Astrocyte (in vitro differentiated cells and primary cell): ENCODE measurements at places on chromosomes 16 and 17. TPM values are rescaled to one million over a fixed set of nuclear protein-coding genes. Genes with fewer than 3 reads are reported as not detected.
A peak's percentile ranks its signal among the peaks of the same experiment; 100 is the strongest.

DNA sequence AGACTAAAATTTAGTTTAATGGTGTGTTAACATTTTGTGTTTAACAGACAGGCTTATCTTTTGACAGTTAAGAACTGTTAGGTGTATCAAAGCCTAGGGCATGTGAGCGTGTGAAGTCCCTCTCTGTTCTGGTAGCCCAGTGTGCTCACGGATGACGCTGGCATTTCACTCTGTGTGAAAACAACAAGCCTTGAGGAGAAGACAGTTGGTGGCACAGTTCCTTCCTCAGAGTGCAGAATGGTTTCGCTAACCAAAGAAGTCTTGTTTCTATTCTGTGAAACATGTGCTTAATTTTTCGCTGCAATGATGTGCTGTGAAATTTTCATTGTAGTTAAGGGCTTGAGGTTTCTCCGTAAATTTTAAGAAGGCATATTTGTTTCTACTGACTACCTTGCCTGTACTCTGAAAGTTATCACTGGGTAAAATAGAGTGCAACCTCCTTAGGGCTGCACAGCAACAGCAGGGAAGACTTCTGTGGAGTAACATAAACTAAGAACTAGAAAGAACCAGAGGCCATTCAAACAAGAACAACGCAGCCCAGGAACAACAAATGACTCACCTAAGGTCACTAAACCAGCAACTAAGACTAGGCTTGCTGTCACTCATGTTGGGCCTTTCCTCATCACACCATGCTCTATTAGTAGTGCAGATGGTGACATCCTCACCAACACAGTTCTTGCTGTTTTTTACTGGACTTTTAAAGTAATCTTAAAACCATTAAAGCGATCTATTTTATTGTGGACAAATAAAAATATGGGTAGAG lies 33.4 kb downstream of the BRD7 start:
- DNase-seq: no peak

- no peak for DNase-seq
These were observed 178.1 kb upstream of the CCL2 start for GRCh38 chr17:34076743-34077631.

DNA sequence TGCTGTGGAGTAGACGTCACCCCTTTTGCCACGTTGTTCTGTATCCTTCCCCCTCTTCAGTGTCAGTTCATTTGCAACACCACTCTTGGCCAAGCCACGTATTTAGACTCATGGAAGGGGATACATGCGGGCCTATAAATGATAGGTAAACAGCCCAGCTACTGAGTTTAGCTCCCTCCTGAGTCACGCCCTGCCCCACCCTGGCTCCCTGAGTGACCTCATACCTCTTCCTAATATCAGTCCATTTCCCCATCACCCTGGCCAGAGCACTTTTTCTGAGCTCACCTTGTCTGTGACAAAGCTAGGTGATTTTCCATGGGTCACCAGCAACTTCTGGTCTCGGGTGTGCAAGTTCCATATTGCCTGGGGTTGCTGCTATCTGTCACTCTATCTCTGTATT lies 147.2 kb upstream of the MAF start:
- no peak for DNase-seq

- no peak for DNase-seq
These were observed 174.1 kb downstream of the NTN1 start for GRCh38 chr17:9195411-9195810.

NAGS gene
- total RNA-seq: 0.91 and 1.0 TPM in 2 replicates

DNA sequence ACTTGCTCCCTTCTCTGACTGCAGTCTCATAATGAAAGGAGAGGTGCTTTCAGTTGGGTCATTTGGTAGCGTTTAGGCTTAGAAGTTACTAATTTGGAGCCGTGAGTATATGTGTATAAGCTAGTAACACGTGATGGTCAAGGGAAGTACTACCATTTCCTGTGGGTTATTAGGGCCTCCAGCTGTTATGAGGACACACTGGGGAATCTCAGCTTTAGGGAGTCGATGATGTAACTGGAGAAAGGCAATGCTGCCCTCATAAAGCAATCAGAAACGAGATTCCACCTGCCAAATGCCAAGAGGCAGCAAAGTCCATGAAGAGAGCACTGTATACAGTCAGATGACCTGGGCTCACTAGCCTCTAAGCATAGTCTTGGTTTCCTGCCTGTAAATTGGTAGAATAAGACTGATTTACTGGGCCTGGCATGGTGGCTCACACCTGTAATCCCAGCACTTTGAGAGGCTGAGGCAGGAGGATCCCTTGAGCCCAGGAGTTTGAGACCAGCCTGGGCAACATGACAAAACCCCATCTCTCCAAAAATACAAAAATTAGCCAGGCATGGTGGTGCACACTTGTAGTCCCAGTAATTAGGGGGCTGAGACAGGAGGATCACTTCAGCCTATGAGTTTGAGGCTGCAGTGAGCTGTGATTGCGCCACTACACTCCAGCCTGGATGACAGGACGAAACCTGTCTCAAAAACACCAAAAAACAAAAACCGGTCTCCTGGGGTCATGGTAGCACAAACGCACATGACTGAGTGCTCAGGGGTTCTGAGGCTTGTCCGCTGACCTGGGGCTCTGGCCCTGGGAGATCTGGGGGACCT lies 53.0 kb downstream of the SF3B3 start:
- peak; percentile 41 for DNase-seq

- no peak for DNase-seq
These were observed 87.2 kb upstream of the TOX3 start for GRCh38 chr16:52634104-52634503.

KRTAP4-3 gene
- total RNA-seq: not detected in 2 replicates

- DNase-seq: peak; percentile 41
These were observed 69.2 kb downstream of the PRKCB start for GRCh38 chr16:23905027-23905426.

GRCh38 chr17:16969931-16970906 lies 1.7 kb downstream of the TNFRSF13B start:
- no peak for DNase-seq

DNA sequence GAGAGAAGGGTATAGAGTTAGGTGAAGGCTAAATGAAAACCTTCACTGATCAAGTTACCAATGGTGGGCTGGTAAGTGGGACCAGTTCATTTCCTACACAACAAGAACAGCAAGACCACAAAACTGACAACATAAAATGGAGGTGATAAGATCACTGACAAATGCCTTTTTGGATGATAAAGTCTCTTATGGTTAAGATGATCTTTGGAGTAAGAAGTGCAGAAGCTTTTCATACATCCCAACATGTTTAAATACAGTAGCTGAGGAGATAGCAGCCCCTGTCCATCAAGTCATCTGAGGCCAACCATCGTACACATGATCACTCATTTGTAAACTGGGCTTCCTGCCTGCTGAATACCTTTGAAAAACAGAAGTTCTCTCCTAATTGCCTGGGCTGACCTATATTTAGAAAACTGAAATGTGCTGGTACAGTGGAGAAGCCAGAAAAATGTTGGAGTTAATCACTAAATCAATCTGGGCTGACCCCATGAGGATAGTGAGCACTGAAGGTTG lies 259.0 kb upstream of the ZFHX3 start:
- DNase-seq: no peak

GRCh38 chr16:56880685-56881084 lies 15.7 kb downstream of the SLC12A3 start:
- DNase-seq: no peak

DNA sequence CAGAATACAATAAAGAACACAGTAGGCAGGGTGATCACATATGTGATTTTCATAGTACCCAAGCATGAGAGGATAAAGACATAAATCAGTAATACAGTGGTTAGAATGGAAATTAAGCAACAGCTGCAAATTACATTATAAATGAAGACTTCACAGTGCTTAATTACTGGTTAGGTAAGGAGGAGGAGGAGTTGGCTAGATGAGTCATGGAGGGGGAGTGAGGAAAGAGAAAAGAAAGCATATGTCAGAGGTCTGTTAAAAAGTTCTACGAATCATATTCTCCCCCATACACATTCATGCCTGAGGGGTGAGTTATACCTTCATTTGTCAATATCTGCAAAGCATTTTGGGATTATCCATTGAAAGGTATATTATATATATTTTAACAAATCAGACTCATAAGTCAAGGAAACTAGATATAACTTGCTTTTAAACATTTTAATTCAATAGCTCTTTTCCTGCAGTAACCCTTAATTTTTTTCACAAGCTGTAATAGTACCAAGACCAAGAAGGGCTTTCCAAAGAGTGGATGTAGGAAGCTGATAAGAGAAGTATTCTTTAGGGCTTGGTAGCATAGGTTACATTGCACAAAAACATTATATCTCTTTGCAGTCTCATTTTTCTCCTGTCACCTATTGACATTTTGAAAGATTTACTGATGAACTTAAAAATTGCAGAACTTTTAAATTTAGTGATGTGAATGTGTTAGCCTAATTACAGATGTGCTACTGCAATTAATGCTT lies 99.3 kb downstream of the STXBP4 start:
- peak; percentile 41 for DNase-seq

- DNase-seq: peak; percentile 93
These were observed at the start of the genes NAA60 and ZNF597 for GRCh38 chr16:3443108-3444031. Gene NAA60, plus strand, starts transcription at chr16:3443680. Its CDS starts 32,548 bp downstream, at chr16:3476228. Gene ZNF597, minus strand, starts transcription at chr16:3443504. Its CDS starts 351 bp downstream, at chr16:3443153.

DNA sequence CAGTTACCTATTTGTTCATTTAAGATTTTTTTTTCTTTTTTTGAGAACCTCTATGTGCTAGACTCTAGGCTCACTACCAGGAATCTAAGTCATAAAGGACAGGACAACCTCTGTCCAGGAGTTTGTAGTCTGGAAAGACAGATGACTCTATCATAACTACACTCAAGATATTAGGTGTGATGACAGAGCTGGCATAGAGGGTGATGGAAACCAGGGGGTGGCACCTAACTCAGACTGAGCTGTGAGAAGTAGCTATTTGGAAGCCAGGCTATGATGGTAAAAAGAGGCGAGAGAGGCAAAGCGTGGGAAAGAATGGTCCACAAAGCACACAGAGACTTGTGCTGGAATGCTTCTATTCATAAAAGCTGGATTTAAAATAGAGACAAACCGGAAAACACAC lies 372.3 kb downstream of the SEC14L1 start:
- DNase-seq: no peak

MT1A gene
- total RNA-seq: not detected in 2 replicates

CPNE2 gene
- total RNA-seq: 17.0 and 19.3 TPM in 2 replicates

DNA sequence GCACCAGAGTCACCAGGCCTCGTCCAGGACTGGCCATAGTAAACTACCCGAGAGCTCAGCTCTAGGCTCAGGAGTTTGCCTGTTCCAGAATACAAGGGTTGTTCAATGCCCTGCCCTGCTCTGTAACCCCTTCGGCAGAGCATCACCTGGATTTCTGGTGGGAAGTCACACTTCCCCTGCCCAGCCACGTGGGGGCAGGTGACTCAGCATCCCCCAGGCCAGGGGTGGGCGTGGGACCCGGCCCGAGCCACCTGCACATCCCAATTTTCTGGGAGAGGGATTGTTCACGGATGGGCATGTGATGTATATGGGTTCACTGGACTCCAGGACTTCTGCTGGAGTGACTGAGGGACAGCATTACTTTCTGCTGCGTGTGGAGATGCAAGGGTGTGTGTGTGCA lies 25.8 kb downstream of the COX4I1 start:
- no peak for DNase-seq

TNFRSF17 gene
- total RNA-seq: not detected in 2 replicates

OTOP3 gene
- not detected in 2 replicates for total RNA-seq

MAPT gene
- 2.1 and 2.2 TPM in 2 replicates for total RNA-seq

DNA sequence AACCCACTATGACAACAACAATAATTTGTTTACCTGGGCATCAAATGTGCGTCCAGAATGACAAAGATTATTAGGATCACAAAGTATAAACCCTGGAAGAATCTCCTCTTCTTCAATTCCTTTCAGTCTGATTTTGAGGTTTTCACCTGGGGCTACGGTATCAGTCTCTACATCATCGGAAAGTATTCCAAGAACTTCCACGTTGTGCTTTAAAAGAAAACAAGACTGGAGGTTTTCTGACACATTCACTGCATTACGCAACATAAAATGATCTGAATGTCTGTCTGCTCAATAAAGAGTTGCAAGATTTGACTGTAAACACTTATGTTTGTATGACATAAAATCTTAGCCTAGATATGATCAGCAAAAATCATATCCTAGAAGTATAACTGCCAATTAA lies 26.0 kb upstream of the RSL1D1 start:
- DNase-seq: peak; percentile 19

TMED6 gene
- 0.58 and 0.64 TPM in 2 replicates for total RNA-seq

GRCh38 chr16:68033101-68033500 lies 10.0 kb downstream of the DUS2 start:
- peak; percentile 48 for DNase-seq

TMEM238L gene
- total RNA-seq: not detected in 2 replicates

DNA sequence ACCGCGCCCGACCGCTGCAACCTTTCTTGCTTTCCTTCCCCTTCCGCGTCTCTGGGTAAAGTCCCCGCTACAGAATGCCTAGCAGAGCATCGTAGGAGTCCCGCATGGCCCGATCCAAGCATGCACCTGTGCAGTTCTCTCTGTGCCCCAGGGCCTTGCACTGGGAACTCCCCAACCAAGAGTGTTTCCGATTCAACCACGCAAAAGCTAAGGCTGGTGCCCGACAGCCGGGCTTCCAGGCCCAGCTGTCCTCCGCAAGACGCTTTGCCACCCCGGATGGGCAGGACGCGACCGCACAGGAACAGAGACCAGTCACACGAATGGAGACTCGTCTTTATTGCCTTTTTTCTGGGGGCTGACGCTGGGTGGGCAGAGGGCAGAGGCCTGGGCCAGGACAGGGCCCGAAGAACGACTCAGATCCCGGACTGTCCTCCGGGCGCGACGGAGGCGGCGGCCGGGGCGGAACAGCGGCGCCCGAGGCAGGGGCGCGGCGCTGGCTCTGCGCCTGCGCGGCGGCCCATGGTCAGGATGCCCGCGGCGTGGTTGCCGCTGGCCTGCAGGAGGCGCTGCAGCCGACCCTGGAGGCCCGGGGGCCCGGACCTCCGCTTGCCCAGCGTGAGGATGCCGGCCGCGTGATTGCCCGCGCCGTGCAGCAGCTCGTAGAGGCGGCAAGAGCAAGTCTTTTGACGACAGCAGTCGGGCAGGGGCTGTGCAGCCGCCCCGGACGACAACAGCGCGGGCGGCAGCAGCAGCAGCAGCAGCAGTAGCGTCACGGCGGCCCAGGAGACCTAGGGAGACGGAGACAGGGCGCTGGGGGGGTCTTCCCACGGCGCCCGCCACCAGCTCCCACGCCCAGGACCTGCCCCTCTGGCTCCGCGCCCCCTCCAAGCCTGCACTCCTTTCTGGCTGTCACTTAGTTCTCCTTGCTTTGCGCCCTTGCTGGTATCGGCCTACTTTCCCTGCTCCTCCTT lies 1.2 kb downstream of the HCRT start:
- peak; percentile 11 for DNase-seq

SHISA6 gene
- total RNA-seq: not detected in 2 replicates

GRCh38 chr17:72624652-72625051 lies 467.8 kb downstream of the SLC39A11 start:
- no peak for DNase-seq

- DNase-seq: no peak
These were observed 79.9 kb upstream of the MON1B start for GRCh38 chr16:77111056-77111565.

IRX6 gene
- total RNA-seq: not detected in 2 replicates

KCNH6 gene
- total RNA-seq: not detected in 2 replicates

DNA sequence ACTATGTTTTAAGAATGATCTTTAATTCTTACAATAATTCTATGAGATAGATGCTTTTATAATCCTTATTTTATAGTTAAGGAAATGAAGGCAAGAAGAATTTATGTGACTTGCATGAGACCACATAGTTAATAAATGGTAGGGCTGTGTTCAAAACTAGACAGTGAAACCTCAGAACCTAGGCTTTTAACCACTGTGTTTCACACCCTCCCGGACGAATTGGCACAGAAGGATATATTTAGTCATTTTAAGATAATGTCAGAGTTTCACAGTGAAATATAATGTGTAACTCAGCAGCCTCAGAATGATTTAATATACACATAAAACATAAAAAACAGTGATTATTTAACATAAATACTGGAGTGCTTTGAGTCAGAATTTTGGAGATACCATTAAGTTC lies 57.0 kb downstream of the NSRP1 start:
- peak; percentile 7 for DNase-seq

GAA gene
- 46.9 and 47.7 TPM in 2 replicates for total RNA-seq

GRCh38 chr16:899683-900060 lies 71.1 kb downstream of the LMF1 start:
- DNase-seq: no peak

CLEC10A gene
- total RNA-seq: not detected in 2 replicates
